ENCODE measurements at places on chromosomes 16 and 17. TPM values are rescaled to one million over a fixed set of nuclear protein-coding genes. Genes with fewer than 3 reads are reported as not detected.

Gene HAS3
- polyA plus RNA-seq, result 0.72 TPM

DNA sequence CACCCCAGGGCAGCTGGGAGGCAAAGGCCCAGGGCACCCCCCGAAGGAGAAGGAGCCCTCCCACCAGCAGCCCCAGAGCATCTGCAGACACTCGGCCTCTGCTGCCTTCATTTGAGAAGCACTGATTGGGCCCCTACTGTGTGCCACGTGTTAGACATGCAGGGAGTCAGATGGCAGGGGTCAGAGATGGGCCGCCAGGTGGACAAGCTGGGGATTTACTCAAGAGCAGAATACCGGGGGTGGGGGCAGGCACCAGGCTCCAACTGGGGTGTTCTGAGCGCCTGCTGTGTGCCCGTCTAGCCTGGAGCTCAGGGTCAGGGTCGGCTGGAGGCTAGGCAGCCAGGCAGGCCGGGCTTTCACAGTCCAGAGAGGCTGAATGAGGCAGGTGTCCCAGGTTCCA is 18.7 kb downstream of the TPSG1 start:
- no peak for DNase-seq

DNA sequence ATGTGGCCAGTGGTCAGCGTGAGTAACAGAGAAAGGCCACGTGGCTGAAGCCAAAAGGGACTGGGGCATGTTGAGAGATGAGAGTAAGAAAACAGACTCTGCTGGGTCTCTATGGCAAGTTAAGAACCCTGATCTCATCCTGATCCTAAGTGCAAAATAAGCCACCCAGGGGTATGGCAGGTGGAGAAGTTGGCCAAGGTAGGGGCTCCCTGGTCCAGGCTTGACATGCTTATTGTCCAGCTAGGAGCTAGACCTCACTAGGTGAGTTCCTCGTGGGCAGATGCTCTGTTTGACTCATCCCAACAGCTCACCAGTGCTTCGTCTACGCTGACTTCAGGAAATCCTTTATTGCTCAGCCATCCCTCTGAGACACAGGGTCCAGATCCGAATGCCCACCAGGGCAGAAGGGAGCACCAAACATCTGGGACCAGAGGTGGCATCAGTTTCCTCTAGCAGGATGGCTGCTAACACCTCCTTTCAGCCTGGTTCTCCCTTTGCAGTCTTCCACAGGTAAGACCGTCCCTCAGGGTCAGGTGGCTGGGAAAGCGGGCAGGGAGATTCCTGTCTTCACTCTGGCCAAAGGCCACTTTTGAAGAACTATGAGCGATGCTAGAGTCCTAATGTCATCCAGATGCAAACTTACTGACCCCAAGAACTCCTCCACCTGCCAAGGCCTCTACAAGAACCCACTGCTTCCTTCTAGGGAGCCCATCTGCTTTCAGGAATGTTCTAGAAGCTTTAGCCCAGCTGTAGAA is 99.5 kb downstream of the CDYL2 start:
- no peak for DNase-seq

- DNase-seq, result no peak
These were observed 26.0 kb downstream of the TK2 start for GRCh38 chr16:66523861-66524354.

Gene ACSM5
- 0.17 TPM for polyA plus RNA-seq

GRCh38 chr16:71357681-71358080 is 842 bp upstream of the CALB2 start:
- no peak for DNase-seq

Gene RTN4RL1
- 2.2 TPM for polyA plus RNA-seq

Gene CACNG5
- polyA plus RNA-seq, result not detected

GRCh38 chr17:5405400-5405799 is 14.1 kb downstream of the NUP88 start:
- no peak for DNase-seq
